ENCODE measurements at places on chromosomes 4 and X. TPM values are rescaled to one million over a fixed set of nuclear protein-coding genes. Genes with fewer than 3 reads are reported as not detected.
A peak's percentile ranks its signal among the peaks of the same experiment; 100 is the strongest.

GRCh38 chrX:124010566-124010965 is 49.1 kb downstream of the STAG2 start:
- DNase-seq, result no peak

DNA sequence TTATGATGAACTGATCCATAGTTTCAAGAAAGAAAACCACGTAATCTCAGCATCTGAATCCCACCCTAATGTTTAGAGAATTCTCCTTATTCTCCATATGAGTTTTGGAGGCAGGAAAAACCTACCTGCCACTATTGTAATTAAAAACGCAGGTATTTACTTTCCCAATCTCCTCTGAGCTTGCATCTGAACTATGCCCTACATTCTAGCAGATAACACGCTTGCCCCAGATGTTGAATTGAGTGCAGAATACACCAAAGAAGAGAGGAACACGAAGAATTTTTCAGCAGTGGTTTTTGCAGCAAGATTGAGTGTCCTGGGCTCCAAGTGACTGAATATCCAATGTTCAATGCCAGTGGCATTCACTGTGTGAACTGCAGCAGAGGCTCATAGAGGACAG is 182.4 kb downstream of the COX18 start:
- no peak for DNase-seq

GRCh38 chr4:59630235-59630634 is 1569.9 kb upstream of the ADGRL3 start:
- no peak for DNase-seq

GRCh38 chr4:68582339-68582717 is 6.2 kb upstream of the UGT2B17 start:
- DNase-seq, result no peak

- no peak for DNase-seq
These were observed 197.2 kb downstream of the BANK1 start for GRCh38 chr4:101987623-101988243.

DNA sequence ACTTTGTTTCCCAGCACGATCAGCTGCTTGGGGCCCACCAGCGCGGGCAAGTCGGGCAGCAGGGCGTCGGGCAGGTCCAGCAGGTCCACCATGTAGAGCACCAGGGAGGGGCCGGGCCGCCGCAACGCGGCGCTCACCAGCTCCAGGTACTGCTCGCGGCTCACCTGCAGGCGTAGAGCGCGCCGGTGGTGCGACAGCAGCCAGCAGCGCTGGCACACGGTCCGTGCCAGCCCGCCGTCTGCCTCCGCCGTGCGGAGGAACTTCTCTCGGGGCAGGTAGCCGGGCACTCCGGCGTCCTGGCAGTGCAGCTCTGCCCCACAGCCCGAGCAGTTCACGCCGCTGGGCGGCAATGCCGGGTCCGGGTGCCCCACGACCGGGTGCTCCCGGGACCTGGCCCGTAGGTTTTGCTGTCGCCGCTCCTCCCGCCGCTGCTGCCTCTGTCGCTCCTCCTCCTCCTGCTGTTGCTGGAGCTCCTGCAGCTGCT is 527 bp downstream of the NOA1 start:
- DNase-seq, result peak; percentile 69

DNA sequence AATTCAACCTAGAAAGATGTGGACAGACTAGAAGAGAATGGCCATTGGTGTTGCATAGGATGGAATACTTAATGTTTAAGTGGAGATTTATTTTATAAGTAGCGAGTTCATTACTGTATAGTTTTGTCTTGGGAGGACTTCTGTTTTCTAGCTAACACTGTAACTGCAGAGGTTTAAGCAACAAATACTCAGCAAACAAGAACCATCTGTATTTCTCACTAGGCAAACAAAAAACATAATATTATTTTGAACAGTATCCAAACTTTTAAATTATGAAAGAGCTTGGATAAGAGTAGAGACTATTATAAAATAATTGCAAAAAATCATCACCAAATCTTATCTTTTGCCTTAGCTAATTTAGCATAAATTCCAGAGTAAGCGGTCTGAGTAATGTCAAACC is 121.1 kb downstream of the GLRA3 start:
- DNase-seq, result no peak

DNA sequence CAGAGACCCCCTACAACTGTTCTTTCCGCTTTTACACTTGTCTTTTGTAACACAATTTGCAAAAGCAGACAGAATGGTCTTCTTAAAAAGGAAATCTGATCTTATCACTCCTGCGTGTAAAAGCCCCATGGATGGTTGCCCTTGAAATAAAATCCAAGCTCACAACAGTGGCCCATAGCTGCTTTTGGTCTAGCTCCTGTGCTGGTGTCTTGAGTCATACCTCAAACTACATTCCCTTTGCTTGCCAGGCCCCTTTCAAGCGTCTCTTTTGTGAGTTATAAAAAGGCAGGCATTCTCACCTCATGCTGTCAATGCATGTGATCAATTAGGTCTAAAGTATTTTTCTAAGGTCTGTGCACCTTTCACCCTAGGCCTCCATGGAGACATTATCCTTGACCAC is 27.6 kb downstream of the HPGD start:
- DNase-seq, result no peak

- DNase-seq, result no peak
These were observed 944 bp downstream of the KLF8 start for GRCh38 chrX:56233100-56233499.

DNA sequence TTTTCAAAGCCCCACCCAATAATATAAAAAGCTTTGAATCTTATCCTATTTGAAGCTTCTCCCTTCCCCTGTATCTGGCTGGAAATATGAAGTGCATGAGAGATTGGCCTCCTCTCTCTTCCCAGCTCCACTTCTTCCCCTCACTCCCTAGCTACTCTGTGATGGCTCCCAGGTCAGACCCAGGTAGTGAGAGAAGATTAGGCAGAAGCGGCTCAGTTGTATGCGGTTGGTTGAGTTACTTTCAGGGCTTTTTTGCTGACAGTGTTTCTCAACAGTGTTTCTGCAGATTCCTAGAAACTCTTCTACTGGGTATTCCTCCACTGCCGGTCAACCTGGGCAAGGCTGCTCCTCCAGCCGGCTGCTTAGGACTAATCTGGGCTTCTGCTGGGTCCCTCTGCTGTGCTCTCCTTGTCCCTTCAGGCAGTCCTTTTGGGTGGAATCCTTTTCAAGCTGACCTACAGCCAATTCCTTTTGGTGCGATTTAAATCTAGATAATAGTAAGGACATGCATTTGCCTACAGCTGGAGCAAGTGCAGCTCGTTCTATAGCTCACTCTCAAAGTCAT is 87.4 kb upstream of the SLC7A11 start:
- no peak for DNase-seq

DNA sequence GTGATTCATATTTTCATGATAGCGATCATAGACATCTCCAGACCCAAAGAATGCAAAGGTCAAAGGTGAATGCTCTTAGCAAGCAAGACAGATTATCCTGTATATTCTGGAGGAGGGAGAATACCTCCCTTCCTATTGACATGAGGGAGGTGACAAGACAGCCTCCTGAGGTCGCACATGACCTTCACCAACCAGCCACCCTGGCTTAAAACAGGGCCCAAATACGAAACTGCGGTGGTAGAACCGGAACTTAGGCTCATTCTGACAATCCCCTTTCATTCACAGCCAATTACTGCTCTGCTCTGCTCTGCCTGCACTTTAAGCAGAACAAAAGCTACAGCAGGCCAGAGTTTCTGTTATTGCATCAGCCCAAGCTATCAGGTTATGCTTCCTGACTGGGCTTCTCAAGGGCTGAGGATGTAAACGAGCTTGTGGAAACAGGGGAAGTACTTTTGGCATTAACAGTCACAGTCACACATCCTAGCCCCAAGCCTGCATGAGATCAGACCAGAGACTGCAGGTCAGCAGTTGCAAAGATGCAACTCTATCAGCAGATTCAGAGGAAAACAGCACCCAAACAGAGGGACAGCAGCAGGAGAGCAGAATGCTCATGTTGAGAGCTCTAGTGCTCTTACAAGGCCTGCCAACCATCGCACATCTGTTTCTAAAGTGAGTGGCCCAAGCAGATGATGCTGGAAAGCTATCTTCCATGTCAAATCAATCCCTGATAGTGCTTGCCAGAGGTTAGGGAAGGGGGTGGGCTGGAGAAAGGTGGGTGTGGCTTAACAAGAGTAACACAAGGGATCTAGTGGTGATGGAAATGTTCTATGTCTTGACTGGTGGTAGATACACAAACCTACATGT is 51.3 kb upstream of the MAP3K15 start:
- DNase-seq, result no peak

- no peak for DNase-seq
These were observed 694.5 kb upstream of the SLIT2 start for GRCh38 chr4:19557161-19557560.

DNA sequence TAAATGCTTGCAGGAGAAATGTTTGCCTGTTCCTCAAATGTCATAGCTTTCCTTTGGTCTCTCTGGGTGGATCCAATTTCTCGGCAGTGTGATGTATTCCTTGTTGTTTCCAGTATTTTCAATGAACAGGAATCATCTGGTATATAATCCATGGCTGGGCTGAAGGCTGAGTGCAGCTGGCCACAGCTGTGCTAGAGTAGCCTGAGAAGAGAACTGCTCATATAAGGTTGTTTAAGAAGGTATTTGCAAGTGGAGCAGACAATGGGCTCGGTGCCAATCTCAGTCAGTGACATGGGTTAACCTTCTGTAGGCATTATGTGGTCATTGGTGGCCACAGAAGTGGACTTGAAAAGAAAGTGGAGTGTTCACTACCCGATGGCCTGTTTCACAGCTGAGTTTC is 390.3 kb downstream of the SPRY1 start:
- DNase-seq, result peak; percentile 60

DNA sequence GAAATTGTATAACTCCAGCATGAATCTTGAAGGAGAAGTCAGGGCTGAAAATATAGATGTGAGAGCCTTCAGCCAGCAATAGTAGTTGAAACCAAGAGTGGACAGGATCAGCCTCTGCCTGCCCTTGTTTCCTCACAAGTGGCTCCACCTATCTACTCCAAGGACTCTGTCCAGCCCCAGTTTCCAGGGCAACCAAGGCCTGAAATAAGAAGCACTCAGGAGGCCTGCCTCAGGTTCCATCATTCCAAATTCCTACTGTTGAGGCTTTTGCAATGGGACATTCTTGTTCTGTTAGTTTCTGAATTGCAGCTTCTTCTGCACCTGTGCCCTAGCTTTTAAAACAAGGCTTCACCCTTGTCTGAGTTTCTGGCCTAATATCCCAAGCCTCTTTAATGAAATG is 41.6 kb downstream of the TRPC5OS start:
- DNase-seq, result no peak

DNA sequence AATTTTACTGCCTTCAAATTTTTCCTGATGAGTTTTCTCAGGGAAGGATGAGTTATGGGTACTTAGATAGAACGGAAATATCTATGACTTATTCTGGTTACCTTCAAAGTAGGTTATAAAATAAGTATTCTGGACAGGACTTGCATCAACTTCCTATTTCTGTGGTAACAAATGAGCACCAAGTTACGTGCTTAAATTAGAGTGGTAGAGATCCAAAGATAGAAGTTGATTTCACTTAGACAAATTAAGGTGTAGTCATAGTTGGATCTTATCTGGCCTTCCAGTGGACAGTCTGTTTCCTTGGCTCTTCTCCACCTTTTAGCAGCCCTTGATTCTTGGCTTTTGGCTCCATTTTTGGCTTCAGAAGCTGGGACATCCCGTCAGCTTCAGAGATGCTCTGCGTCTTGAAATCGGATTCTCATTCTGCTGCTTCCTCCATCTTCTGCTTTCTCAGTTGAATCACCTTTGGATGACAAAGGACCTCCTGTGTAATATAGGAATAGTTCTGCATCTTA is 109.9 kb downstream of the ZNF518B start:
- no peak for DNase-seq

DNA sequence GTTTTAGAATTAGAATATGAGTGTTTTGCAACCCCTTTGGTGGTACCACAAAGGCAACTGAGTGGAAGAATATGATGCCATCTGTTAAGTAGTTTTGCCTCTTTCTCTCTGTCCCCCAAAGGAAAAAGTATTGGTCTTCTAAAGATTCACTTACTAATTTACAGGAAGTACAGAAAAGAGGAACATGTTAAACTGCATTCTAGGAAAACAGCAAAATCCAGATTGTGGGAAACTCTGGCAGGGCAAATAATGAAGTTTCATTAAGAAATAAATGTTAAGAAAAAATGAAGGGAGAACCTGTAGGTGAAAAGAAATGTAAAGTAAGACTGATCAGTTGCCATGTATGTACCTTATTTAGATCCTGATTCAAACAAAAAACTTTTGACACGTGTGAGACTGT is 39.3 kb downstream of the NSUN7 start:
- no peak for DNase-seq

DNA sequence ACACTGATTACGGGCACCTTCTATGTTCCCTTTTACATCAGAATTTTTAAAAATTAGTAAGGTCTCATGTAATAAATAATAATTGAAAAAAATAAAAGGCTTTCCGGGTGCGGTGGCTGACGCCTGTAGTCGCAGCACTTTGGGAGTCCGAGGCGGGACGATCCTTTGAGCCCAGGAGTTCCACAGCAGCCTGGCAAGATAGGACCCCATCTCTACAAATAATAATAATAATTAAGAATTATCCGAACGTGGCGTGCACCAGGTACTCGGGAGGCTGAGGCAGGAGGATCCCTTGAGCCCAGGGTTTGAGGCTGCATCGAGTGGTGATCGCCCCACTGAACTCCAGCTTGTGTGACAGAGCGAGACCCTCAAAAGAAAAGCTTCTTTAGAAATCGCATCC is 771 bp upstream of the LAMTOR3 start:
- DNase-seq, result peak; percentile 32

DNA sequence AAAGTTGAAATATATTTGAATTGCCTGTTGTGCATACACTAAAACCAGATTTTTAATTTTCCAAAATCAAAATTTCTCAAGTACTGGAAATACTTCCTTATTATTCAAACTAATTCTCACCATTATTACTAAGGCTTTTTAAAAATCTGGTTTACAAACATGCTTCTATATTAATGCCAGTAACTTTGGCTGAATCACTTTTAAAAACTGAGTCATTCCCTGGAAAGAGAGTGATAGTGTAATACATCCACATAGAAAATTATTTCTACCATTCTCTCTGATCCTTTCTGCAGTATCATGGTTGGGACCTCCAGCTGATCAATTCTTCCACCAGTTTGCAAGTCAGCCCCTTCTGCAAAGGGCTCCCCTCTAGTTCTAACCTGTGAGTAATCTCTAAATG is 165.3 kb upstream of the FAM241A start:
- no peak for DNase-seq

- DNase-seq, result no peak
These were observed 60.7 kb upstream of the DHRSX start for GRCh38 chrX:2561456-2561855.

GRCh38 chrX:151912221-151912620 is 468 bp upstream of the MAGEA4 start:
- no peak for DNase-seq

- no peak for DNase-seq
These were observed 45.5 kb upstream of the PHEX start for GRCh38 chrX:21986596-21986995.

Gene IL2
- total RNA-seq, result not detected

Gene ARAP2
- 3.7 TPM for total RNA-seq

Gene FABP2
- total RNA-seq, result not detected

Gene CCNA2
- 1.7 TPM for total RNA-seq

Gene KLF8
- total RNA-seq, result 7.2 TPM

Gene CPLX1
- 2.1 TPM for total RNA-seq

Gene PDE6B
- total RNA-seq, result 7.0 TPM

Gene ATOH1
- total RNA-seq, result not detected

Gene FOXP3
- not detected for total RNA-seq
